ENCODE measurements at places on chromosomes 2 and 18.

GRCh38 chr2:188404341-188405004 lies 112.8 kb downstream of the GULP1 start:
- no peak for DNase-seq

DNA sequence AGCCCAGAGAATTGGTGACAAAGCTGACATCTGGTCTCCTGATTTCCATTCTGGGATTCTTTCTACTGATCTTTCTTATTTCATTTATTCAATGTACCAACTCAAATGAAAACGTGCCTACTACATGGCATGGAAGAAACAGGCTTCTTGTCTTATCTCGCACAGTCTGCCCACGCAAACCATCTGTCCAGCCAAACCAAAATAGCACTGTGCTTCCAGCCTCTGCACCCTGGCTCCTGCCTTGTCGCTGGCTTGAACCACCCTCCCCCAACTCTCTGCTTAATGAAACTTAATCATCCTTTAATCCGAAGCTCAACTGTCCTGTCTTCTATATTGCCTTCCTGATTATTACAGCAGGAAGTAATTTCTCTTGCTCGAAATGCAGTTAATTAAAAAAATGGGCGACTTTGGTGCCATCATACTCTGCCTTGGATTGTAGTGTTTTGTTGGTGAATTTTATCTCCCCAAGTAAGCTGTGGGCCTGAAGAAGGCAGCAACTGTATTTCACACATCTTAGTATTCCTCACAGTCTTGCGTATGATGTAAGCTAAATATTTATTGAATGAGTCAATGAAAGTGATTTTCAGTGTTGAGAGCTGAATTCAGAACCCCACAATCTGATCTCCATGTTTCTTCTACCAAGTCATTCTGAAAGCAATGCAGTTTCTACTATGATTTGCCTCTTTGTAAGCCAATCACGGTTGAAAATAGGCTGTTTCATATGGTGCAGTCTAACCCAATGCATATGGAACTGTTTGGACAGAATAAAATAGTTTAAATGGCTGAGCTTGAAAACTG lies 190.8 kb downstream of the TMEM247 start:
- no peak for DNase-seq

DNA sequence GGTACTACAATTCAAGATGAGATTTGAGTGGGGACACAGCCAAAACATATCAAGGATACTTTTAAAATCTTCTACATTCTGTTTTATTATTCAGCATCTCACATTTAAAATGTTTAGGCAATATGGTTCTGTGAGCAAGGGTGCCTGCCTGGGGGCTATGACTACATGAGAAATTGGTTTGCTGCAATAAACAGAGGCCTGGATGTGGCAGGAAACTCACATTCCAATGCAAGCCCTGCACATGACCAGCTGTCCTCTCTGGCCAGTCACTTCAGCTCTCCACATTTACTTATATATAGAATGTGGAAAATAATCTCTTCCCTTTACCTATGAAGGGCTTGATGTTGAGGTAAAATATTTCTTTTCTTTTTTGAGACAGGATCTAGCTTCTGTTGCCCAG lies 193.4 kb downstream of the LRRTM1 start:
- DNase-seq, result no peak

GRCh38 chr18:45715212-45715780 lies 8.7 kb upstream of the SLC14A1 start:
- no peak for DNase-seq

GRCh38 chr2:27080140-27080469 lies 1.7 kb downstream of the EMILIN1 start:
- DNase-seq, result no peak

DNA sequence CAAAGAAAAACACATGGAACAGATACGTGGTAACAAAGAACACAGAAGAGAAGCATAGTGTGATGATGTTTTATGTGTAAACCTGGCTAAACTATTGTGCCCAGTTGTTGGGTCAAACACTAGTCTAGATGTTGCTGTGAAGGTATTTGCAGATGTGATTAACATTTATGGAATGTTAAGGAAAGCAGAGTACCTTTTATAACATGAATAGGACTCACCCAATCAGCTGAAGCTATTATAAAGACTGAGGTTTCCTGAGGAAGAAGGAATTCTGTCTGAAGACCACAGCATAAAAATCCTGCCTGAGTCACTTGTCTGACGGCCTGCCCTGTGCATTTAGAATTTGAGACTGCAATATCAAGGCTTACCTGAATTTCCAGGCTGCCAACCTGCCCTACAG lies 253.1 kb downstream of the DYM start:
- DNase-seq, result no peak

DNA sequence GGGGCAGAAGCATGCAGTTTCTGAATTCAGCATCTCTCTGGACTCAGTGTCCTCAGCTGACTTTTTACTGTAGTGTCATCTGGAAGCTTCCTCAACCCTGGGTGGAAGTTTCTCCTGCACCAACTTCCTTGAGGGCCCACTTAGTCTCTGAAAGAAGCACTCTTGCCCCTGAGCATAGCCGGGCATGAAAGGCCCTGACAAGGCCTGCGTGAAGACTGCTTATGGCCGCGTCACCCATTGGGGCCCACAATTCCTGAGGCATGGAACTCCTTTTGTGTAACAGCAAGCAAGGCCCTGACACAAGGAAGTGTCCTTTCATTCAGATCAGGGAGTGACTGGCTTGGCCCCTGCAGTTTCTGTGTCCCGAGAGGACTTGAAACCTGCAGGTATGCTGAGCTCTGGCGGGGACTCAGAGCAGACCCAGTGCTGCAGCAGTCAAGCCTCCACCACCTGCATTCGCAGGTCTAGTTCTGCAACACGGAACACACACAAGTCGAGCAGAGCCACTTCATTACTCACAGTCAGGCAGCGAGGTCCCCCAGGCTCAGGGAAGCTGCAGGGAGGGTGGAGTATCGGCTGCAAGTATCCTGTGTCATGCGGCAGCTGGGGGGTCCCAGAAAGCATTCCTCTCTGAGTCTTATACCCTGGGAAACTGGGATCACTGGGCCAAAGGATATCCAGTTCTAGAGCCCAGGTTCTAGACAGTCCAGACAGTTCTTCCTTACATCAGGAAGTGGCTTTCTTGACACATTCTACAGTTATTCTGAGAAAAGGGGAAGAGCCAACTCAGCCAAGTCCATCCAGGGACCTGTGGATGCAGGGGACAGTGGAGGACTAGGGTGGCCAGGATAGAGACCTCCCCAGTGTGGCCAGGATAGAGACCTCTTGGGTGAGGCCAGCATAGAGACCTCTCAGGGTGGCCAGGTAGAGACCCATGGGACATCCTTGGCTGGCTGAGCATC lies 35.6 kb upstream of the PRLH start:
- DNase-seq, result no peak

DNA sequence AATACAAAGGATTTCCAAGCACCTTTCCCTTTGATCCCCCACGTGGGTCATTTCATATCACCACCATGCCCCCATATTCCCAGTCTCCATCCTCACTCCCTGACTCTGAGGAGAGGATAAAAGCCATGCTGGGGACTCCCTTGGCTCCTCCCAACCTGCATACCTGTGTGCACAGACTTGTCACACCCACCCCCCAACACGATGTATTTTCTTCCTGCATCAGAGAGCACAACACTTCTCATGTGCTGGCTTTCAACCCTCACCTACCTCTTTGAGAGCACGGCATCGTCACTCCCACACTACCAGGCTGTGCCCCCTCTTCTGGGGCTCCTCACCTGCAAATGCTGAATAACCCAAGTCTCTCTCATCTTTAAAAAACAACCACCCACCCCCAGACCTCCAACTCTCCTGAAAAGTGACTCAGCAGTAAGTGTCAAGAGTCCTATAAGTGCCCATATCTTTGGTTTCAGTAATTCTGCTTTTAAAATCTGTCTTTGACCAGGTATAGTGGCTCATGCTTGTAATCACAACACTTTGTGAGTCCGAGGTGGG lies 53.1 kb downstream of the AP1S3 start:
- DNase-seq, result no peak

GRCh38 chr2:164692114-164692513 lies 70.8 kb upstream of the GRB14 start:
- DNase-seq, result no peak

DNA sequence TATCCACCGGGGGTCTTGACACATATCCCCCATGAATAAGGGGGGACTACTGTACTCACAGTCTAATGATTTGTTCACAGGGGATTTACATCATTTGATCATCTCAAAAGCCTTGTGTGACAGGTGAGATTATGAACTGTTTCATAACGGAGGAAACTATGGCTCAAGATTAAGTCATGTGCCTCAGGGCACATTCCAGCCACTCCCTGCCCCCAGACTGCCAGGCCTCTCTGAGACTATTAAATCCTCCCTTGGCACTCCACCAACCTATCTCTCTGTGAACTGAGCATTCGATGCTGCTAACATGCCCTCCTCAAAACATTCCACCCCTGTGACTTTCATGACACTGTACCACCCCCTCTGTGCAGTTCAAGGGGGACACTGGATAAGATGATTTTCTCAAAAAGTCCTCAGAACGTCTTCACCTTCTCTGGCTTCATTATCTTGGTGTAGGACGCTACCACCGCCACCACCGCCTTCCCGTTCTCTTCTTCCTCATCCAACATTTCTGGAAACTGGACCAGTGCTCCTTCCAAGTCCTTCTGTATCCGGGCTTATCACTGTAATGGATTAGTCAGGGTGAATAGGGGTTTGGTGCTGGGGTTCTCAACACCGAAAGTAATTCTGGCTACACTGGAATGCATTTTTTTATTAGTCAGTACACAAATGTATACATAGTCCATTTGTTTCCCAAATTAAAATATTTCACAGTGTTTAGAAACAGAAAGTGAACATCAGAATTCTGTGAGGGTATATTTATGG lies 169.6 kb downstream of the KCNS3 start:
- DNase-seq, result no peak

DNA sequence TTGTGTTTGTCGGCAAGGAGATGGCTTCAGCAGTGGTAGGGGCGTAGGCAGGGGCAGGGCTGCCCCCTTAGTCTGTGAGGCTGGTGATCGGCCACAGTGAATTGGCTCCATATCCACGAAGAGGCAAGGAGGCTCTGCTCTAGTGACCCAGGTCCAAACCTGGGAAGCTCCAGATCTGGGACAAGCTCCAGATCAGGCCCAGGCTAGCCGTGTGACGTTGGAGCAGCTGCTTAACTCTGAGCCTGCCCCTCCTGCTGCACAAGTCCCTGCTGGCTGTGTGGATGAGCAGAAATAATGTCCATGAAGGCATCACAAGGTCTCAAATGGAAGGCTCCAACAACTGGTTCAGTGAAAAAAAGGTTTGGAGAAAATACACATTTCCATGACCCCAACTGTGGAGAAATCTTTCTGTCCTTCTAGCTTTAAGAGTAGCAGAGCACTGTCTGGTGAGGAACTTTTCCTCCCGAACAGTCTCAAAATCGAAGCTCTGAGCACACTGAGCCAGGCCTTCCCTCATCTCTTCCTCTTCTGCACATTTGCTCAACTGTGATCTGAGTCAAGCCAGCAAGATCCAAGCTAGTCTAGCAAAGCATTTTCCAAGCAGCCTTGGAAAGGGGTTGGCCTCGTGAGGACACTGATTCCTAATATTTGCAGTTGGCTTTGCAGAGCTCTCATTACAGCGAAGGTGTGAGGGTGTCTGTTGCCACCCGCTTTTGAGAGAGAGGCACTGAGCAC lies 67.0 kb upstream of the TCF7L1 start:
- no peak for DNase-seq

DNA sequence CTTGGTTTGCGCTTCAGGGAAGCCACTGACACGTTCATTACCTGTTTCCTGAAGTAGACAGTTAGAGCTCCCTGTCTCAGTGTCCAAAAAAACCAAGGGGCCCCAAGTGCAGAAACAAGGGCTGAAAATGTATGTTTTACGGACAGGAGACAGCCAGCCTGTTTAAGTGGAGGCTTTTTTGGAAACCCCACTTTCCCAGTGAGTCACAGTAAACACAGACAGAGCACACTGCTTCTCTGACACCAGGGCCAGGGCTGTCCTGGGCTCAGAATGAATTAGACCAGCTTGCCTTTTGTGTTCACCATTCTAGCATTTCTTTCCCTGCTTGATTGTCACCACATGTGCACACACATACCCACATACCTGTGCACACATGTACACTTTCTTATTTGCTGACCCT lies 128.6 kb downstream of the SH3RF3 start:
- no peak for DNase-seq

GRCh38 chr2:10572701-10573100 lies 117.1 kb downstream of the NOL10 start:
- DNase-seq, result no peak

DNA sequence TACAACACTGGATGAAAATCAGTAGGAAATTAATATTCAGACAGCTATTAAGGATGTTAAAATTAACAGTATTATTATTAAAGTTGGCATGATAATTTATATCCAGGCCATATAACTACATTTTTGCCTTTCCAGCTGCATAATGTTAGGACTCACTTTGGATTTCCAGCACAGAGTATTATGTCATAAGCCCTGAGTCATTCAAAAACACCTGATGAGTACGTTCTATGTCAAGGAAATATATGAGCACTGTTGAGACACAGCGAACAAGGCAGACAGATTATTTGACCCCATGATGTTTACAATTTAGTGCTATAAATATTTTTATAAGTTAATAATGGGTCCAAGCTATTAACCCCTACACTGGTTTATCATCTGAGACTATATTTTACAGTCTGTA lies 59.8 kb upstream of the RIT2 start:
- DNase-seq, result no peak

- no peak for DNase-seq
Measured at GRCh38 chr2:86038291-86039081, 67.2 kb downstream of the POLR1A start.

- peak; percentile 64 for DNase-seq
Measured at GRCh38 chr2:110204408-110205385, at the start of gene NPHP1. Gene NPHP1 (minus strand): TSS chr2:110205013. CDS start chr2:110204968, 45 bp downstream.

- DNase-seq, result no peak
Measured at GRCh38 chr2:171675810-171676345, 11.4 kb upstream of the DYNC1I2 start.

DNA sequence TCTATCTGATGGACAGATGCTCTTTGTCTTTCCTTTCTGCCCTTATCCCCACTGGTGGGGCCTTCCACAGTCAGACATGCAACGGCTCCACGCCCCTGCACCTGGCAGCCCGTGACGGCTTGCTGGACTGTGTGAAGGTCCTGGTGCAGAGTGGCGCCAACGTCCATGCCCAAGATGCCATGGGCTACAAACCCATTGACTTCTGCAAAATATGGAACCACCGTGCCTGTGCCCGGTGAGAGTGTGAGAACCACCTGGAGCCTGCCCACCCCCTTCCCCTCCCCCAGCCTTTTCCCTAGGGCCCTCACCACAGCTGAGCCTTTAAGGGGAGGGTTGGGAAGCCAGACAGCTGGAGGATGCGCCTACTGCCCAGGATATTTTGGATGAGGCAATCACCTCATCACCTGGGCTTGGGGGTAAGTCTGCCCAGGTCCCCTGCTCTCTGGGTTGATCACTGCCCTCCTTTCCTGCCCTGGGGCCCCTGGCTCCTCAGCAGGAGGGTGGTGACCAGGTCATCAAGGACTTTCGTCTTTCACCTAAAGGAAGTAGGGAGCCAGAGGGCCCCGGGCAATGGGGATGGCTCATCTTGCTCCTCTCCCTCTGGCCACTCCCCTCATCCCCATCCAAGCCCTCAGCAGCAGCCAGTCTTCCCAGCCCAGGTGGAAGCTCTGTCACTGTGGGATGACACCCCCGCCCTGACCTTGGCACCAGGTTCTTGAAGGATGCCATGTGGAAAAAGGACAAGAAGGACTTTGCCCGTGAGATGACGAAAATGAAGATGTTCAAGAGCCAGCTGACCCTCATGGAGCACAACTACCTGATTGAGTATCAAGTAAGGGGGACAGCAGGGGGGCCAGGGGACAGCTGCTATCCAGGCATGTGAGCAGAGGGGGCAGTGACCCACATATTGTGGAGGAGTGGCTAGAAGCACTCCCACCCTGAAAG lies 3.7 kb downstream of the ANKRD53 start:
- no peak for DNase-seq

GRCh38 chr18:14969500-14969899 lies 221.5 kb downstream of the ANKRD30B start:
- DNase-seq, result no peak

GRCh38 chr18:10230072-10230471 lies 224.4 kb upstream of the APCDD1 start:
- no peak for DNase-seq

Measured in urinary bladder (tissue), 4 donors.